Cortex of kidney (tissue), 1 donor: ENCODE measurements at places on chromosomes 6 and 20.
A peak's percentile ranks its signal among the peaks of the same experiment; 100 is the strongest.

DNA sequence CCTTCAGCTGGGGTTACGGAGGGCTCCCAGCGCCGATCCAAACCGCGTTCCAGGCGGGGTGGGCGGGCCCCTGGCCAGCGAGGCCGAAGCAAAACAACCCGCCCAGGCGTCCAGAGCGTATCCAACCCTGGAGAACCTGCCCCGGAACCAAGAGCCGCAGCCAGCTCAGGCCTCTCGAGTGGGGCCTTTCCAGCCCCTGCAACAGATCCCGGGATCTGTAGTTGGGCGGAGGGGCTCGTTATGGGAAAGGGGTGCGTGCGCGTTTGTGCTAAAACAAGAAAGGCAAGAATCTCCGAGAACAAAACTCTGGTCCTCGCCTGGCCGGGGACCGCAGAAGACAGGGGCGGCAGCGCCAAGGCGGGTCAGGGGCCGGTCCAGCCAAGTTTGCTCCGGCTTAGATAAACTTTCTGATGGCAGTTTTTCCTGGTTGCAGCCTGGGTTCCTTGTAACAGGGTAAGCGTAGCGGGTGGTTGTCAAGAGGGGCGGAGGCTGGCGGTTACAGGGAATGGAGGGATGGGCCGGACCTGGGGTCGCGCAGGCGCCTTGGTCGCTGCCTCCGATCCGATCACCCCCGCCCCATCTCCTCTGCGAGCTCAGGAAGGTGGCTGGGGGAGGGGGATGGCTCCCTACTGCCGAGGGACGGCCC lies 448 bp upstream of the RIN2 start:
- DNase-seq: no peak

DNA sequence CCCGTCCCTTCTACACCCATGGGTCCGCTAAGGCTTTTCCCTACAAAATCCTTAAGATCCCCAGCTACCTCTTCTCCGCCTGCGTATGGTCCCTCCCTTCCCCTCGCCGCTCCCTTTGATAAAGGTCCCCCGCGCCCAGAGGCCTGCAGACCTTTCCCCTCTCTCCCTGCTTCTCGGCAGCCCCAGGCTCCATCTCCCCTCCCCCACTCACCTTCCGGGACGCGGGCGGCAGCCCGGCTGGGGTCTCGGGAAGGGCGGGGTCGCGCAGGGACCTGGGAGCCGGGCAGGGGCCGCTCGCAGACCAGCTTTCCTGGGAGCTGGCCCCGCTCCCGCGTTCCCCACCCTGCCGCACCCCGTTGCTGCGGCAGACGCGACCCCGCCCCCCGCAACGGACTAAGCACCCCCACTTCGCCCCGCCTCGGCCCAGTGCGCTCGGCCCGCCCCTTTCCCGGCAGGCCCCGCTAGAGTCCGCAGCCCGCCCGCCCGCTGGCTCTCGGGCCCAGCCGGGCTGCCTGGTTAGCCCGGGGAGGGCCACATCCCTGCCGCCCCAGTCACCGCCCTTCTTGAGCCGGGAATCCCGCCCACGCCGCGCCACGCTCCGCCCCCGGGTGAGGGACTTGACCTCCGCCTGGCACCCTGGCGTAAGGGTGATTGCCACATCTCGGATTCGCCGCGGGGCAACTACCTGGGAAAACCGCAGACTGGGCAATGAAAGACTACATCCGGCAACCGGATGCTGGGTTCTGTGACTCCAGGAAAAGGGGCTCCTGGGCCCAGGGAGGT lies at the start of gene FLOT1:
TSS of gene FLOT1 (minus strand) at position 372 of the 783 bp plus-strand sequence. CDS start 498 bp downstream, outside the sequence.
- DNase-seq: peak; percentile 55

DNA sequence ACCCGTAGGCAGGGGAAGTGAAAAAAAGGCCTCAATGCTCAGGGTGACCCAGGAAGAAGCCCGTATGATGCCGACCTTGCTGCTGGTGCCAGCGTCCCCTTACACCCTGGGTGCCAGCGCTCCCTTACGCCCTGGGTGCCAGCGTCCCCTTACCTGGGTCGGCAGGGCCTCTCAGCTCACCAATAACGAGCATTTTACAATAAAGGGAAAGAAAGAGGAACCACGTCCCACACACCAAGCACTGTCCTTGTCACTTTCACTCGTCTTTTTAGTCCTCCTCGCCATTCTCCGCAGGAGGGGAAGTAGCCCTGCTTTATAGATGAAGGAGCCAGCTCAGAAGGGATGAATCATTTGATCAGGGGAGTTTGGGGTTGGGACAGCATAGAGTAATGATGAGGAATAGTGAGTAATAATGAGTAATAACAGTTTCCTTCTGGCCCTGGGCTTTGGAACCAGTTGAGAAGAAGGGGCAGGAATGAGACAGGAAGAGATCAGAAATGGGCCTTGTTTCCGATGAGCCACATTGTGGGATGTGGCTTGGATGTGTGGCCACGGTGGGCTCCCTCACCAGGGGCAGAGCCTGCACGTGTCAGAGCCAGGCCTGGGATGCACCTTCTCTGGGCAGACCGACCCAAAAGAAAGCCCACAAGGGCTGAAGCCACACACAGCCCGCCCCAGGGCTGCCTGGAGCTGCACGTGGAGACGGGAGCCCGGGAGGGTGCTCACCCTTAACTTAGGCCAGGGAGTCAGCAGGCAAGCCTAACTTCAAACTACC lies 75.7 kb downstream of the SYNJ2 start:
- DNase-seq: no peak

DNA sequence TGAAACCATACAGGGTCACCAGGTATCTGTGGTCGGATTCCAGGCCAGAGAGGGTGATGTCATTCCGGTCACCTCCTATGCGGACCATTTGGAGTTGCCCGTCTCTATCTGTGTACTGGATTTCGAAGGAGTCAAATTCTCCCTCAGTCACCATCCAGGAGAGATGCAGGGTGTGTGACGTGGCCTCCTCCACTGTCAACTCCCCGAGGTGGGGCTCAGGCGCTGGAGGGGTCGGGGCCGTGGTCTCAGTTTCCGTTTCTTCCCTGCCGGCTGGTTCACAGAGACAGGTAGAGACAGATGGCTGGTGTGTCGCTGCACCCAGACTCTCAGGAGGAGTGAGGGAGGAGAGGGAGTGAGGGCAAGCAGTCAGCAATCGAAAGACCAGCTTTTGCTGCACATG lies 30.7 kb downstream of the CYP21A2 start:
- DNase-seq: no peak

- no peak for DNase-seq
Observed at GRCh38 chr20:54228841-54229240, 21.0 kb downstream of the PFDN4 start.

GRCh38 chr20:36275441-36276189 lies 30.5 kb upstream of the DLGAP4 start:
- DNase-seq: no peak

- no peak for DNase-seq
Observed at GRCh38 chr20:23151008-23151703, 65.0 kb upstream of the CD93 start.

- DNase-seq: no peak
Observed at GRCh38 chr6:87518453-87518852, 45.7 kb downstream of the SLC35A1 start.

DNA sequence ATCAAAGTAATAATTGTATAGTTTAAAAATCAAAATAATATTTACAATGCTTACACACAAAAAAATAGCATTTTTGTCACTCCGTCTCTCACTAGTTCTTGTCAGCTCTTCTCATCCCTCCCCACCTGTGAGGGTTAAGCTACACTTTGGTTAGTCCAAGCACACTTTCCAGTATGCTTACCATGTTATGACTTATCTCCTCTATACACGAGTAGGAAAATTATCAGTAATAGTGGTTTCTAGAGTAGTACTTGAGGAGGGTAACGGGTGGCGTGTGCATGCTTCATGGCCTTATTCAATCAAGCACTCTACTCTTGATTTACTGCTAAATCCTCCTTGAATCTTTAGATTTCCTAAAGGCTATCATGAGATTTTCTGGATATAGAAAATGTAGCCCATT lies 443.7 kb downstream of the UTRN start:
- DNase-seq: no peak

- no peak for DNase-seq
Observed at GRCh38 chr6:139577763-139578604, 203.5 kb upstream of the CITED2 start.

GRCh38 chr20:32444474-32445220 lies 86.5 kb downstream of the ASXL1 start:
- DNase-seq: no peak

DNA sequence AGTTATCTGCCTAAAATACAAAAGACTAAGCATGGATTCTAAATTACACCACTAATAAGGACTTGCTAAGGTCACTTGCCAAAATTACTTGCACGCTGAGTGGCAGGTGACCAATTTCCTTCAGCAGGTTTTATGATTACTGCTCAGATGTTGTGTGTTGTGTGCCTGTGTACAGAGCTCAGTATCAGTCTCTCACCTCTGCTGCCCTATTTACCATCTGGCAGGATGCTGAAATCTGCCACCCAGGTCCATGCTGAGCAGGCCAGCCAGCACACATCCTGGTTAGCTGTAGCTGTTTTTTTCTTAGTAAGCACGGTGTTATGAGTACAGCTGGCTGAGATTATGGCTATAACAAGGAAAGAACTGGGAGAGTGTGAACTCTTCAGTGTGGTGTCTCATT lies 34.0 kb downstream of the ELOVL4 start:
- DNase-seq: no peak

GRCh38 chr20:45461225-45461624 lies 8.3 kb upstream of the WFDC2 start:
- no peak for DNase-seq

DNA sequence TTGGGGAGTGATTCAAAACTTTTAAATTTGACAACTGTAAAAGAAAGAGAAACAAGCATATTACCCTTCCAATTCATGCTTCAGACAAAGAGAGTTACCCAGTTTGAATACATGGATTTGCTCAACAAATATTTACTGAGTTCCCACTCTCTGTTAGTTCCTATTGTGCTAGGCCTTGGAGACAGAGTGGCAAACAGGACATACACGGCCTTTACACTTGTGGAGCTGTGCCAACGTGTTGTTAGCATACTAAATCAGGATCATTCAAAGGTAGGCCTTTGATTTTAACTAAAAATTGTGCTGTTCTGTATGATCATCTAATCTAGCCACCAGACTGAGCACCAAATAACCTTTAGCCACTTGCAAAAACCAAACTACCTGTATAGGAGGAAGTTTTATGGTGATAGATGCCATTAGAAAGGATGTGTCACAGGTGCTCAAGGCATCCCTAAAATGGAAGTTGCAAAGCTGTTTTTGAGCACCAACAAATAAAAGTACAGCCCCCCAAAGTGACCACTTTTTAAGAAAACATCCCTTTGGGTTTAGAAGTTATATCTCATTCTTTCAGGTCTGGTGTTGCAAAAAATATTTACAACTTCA lies 84.5 kb downstream of the CHD6 start:
- no peak for DNase-seq

DNA sequence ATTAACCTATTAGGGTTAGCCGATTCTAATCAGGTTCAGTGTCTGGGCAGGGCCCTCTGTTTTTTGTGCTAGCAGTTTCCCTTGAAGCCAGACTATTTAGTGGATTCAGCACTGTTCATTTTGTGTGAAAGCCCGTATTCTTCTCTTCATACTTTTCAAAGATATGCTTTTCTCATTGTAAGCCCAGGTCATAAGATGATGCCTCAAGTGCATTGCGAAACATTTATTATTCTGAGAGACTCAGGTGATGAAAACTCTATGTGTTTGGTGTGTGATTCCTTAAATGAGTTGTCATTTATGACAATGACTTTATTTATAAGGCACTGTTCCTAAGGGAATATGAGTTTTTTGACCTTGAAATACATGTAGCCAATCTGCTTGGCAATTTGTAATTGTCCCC lies 851.0 kb upstream of the FLRT3 start:
- no peak for DNase-seq

DNA sequence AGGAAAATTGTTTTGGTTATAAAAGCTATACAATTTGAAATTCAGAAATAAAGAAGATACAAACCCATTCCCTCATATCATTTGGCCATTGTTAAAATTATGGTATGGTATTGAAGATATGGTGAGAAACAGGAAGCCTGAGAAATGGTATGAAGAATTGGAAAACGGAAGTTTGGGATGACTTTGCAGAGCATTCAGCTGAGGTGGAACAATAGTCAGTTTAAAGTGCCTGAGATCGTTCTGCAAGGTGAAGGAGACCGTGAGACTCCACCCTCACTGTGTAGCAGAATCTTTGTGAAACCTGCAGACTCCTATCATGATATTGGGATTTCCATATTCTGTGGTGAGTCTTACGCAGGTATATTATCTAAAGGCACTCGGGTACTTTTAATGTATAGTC lies 97.3 kb downstream of the ADGRB3 start:
- DNase-seq: no peak

DNA sequence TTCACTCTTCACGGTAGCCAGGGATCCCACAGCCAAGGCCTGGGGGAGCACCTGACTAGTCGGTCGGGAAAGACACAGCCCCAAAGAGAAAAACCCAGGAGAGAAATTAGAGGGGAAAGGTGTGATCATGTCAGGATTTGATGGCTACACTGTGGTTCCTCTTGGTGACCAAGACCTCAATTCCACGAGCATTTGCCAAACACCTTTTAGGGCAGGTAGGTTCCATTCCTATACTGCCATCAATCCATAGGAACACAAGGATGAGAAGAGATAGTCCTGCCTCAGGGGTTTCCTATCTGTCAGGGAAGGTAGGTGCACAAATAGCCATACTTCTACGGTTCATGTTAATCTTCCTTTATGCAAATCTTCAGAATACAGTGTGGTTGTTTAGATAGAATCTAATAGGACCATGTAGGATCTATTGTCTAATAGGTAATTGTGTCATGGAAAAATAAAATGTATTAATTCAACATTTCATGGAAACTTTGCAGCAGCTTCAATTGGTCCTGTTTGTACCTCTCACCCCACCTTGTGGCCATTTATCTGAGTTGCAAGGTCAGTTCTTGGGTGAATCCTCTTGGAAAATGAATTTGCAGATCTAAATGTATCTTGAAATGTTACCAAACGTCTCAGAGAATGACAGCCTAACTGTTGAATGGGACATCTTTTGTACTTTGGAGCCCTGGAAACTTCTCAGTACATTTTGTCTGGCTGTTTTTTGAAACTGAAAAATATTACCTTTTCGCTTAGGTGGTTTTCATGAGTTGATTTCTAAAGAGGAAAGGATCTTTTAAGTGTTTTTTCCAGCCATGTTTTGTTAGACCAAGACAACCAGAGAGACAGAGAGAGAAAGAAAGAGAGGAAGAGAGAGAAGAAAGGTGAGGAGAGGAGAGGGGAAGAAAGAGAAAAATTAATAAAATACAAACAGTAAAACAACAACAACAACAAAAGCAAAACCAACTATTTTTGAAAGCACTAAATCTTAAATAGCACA lies 33.7 kb upstream of the IYD start:
- DNase-seq: no peak

- DNase-seq: no peak
Observed at GRCh38 chr6:126807876-126808275, 310.6 kb upstream of the RSPO3 start.

GRCh38 chr6:113697632-113698410 lies 159.3 kb upstream of the MARCKS start:
- no peak for DNase-seq

DNA sequence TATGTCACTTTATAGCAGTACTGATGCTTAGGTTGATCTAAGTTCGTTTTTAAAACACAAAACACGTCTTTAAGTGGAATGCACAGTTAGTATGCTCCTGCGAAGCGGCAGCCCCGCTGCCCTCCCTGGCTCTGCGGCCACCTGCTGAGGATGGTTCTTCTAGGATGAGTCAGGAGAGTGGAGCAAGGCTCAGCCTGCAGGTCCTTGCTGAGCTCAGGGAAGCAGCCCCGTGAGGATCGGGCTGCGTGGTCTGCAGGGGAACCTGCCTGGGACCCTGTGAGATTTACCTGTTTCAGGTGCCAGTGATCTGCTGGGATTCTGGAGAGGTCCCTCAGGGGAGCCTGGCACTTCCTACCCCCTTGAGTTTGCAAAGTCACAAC lies 57.5 kb downstream of the SYNJ2 start:
- DNase-seq: no peak

GRCh38 chr20:56454754-56455153 lies 13.7 kb upstream of the RTF2 start:
- DNase-seq: no peak
